Stimulated activated CD4-positive, alpha-beta T cell treated with anti-CD3 and anti-CD28 coated beads, Interleukin-15, amount 100 ng/mL, for 24 hours (primary cell): ENCODE measurements at places on chromosomes 3 and 15.
A peak's percentile ranks its signal among the peaks of the same experiment; 100 is the strongest.

- peak; percentile 7 for DNase-seq
Observed at GRCh38 chr15:70763950-70764730, 782 bp upstream of the UACA start.

- peak; percentile 68 for DNase-seq
Observed at GRCh38 chr3:187986514-187986934, 167.4 kb upstream of the LPP start.

- DNase-seq: no peak
Observed at GRCh38 chr15:78618064-78618463, 2.7 kb downstream of the CHRNA3 start.

GRCh38 chr3:150936693-150937092, 31.5 kb upstream of the MINDY4B start:
- no peak for DNase-seq

- no peak for DNase-seq
Observed at GRCh38 chr15:75148280-75148679, 53.4 kb upstream of the C15orf39 start.

DNA sequence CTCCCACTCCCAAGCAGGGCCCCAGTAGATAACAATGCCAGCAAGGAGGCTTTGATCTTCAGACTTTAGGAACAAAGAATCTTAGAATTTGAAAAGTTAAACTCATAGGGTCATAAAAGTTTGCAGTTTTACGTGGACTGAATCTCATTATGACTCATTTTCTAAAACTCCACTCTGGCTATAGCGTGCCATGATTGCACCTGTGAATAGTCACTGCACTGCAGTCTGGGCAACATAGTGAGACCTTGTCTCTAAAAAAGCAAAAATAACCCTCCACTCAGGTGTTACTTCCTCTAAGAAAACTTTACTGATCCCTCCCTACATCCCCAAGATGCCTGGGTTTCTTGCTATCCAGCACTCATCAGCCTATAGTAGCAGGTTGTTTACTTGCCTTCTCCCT, 104.5 kb downstream of the IL20RB start:
- no peak for DNase-seq
